ENCODE measurements at places on chromosomes 13 and 19. TPM values are rescaled to one million over a fixed set of nuclear protein-coding genes. Genes with fewer than 3 reads are reported as not detected.

DNA sequence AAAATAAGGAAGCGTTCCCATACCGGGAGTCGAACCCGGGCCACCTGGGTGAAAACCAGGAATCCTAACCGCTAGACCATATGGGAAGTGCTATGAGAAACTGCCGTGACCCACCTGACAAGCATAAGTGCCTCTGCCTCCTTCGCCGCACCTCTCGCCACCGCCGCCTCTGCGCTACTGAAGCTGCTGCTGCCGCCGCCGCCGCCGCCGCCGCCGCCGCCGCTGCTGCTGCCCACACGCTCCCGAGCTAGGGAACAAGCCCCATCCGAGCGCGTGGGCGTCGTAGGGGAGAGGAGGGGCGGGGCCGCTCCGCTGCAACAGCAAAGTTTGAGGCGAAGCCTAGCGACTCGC, 610 bp upstream of the WBP4 start:
- peak; percentile 90 for DNase-seq

- peak; percentile 94 for DNase-seq
Observed at GRCh38 chr19:55062735-55063491, at the start of gene RDH13. TSS of gene RDH13 (minus strand) at chr19:55063148. CDS start at chr19:55063032, 116 bp downstream.

DNA sequence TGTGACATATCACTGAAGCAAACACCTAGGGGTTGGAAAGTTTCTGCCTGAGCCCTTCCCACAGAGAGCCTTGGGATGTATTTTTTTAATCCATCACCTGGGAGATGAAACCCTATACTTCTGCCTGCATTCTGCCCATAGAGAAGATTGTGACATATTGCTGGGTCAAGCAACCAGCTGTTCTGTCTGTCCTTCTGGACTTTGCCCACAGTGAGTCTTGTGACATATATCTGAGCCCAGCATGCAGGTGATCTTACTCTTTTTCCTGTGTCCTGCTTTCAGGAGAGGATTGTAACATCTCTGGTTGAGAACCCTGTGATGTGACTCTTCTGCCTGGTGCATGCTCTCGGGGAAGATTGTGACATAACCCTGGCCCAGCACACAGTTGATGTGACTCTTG, 24.9 kb upstream of the ZNF681 start:
- DNase-seq: peak; percentile 80

- DNase-seq: no peak
Observed at GRCh38 chr19:55537741-55538111, 793 bp upstream of the SBK2 start.

DNA sequence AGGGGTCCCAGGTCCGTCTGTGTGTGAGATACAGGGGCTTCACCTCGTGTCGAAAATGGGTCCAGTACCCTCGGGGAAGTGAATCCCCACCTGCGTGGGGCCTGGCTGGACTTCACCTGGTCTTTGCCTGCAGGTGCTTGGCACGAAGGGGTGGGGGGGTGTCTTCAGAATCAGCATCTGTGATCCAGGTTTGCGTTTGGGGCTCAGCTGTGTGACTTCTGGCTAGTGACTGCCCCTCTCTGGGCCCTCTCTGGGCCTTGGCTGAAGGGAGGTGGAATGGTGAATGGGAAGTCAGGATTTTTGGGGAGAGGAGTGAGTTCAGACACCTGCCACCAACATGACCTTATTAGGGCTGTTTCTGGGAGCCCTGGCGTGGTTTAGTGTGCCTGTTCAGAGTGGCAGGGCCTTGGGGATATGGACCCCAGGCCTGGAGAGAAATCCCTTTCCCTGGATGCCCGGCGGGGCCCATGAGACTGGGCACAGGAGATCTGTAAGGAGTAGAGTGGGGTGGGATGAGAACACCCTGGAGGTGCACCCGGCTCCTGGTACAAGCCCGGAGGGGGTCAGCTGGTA, 2.7 kb downstream of the CELF5 start:
- no peak for DNase-seq

DNA sequence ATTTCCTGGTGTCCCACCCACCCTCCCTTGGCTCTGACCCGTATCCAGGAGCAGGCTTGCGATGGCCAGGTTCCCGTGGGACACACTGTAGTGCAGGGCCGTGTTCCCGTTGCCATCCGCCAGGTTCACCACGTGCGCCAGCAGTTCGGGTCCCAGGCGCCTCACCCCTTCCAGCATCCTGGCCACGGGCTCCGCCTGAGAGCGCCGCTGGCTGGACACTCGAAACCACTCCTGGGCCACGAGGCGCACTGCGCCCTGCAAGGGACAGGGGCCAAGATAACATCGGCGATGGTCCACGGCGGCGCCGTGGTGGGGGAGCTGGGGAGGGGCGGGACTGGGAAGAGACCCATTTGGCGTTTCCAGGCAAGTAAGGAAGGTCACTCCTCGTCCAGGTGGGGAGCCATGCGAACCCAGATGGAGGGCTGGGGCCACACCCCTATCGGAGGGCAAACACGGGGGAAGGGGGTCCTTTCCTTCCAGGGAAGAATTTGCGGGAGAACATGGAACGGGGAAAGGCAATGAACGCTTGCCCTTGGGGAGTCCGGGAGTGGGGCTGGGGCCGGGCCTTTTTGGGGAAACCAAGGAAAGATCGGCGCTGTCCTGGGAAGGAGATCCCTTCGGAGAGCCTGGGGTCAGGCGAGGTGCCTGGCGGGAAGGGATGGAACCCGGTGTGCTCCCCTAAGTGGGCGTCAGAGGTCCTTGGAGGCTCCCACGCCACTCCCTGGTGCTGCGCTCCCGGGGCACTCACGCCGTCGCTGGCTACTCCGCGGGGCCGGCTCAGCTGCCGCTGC, 9.9 kb downstream of the KANK3 start:
- no peak for DNase-seq

DNA sequence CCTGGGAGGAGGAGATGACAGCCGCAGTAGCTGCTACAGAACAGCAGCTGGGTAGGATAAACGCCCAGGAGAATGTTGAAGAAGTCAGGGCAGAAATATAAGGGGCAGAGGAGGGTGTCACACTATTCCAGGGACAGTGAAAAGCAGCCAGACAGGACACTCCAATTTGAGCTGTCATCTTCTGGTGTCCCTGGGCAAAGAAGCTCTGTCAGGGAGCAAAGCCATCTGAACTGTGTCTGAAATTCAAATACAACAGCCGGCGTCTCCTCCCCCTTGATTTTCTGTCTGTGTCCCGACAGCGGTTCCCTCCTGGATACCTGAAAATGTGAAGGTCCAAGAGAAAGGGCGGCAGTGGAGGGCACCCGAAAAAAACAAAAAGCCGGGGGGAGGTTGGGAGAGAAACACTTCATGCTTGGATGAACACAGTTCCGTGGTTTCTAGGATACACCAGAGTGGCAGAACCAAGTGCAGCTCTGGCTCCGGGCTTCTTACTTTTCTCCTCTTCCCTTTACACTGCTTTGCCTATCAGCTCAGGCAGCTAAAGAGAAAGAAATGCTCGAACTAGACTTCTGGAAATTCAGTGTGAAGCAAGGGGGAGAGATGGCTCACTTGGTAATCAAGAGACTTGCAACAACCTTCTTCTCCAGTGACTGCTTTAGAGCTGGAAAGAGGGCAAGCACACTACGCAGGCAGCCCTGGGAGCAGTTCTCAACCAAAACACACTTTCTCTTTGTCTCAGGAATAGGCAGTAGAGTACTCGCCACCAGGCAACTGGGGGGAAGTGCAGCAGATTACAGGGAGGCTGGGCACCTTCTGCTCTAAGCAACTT, 465.6 kb downstream of the ITGBL1 start:
- peak; percentile 2 for DNase-seq

GRCh38 chr13:25463496-25463895, 91.7 kb downstream of the ATP8A2 start:
- no peak for DNase-seq

GRCh38 chr19:19209372-19209771, 2.4 kb upstream of the NCAN start:
- no peak for DNase-seq

DNA sequence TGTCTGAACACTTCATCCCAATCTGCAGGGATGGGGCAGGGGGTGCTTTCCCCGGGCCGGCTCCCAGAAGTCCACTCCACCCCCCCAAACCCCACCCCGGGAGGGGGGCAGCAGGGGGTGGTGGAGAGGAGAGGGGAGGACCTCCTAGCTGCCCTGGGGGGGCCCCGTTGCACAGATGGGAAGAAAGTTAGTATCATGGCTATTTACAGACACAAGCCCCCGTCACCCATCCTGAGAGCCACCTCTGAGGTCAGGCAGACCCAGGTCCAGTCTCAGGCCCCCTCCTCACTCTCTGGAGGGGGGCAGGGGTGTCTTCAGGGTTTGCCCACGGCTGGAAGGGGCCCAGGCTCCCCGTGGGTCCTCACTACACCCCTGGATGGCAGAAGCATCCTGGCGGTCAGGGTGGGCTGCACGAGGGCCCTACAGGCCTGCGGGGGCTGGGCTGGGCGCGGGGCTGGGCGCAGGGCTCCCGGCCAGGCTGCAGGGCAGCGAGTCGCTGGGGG, 5.8 kb upstream of the REXO1 start:
- no peak for DNase-seq

- no peak for DNase-seq
Observed at GRCh38 chr19:35717665-35718344, at the start of gene KMT2B. TSS of gene KMT2B (plus strand) at chr19:35718003. CDS start at chr19:35718019, 16 bp downstream.

- DNase-seq: no peak
Observed at GRCh38 chr13:112186091-112186490, 119.1 kb downstream of the SOX1 start.

GRCh38 chr19:10227026-10227971, 3.8 kb downstream of the S1PR2 start:
- no peak for DNase-seq

Gene GADD45B
- 17.8 TPM for polyA plus RNA-seq

Gene ZNF90
- 30.8 TPM for polyA plus RNA-seq

Gene CPT1C
- polyA plus RNA-seq: 1.9 TPM

Gene VSTM1
- polyA plus RNA-seq: not detected

Gene CATSPERD
- polyA plus RNA-seq: not detected

Gene SH2D3A
- 23.9 TPM for polyA plus RNA-seq

Gene ACTL9
- not detected for polyA plus RNA-seq

Gene DYRK1B
- 12.1 TPM for polyA plus RNA-seq
